Retina (tissue), 1 donor: ENCODE measurements at places on chromosomes 2 and 18.

DNA sequence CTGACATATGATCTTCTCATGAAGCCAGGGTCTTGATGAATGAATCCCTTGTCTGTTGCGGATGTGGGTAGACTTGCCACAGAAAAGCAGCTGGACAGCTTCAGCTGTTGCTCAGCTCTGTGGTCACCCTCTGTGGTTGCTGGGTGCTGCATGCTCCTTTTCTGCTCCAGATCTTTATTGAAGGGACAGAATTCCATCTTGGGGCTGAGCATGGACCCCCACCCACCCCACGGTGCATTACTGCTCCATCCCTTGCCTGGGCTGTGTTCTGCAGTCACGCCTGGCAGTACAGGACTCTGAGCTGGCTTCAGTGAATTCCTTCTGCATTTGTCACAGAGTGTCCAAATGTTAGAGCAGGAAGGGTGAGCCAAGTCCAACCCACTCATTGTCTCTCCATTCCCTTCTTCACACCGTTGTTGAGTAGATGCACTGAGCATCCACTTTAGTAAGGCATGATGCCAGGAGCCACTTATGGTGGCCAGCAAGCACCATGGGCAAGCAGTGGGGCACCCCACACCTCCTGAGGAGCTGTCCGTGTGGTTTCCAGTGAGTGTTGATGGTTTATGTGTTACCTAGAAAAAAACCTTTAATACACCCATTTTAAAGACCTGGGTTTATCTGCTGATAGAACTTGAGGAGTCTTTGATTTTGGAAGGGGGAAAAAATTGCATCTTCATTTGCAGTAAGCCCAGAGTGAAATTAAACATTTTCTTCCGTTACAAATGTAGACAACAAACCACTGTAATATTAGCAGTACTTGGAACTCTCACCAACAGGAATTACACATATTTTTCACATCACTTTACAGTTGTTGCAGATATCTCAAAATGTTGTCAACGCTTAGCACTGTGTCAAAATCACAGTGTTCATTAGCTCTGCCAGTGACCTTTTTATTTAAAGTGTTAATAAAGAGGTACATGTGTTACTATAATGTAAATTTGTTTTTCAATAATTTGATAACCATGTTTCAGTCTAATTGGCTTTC, 14.7 kb upstream of the ITGB6 start:
- no peak for DNase-seq

DNA sequence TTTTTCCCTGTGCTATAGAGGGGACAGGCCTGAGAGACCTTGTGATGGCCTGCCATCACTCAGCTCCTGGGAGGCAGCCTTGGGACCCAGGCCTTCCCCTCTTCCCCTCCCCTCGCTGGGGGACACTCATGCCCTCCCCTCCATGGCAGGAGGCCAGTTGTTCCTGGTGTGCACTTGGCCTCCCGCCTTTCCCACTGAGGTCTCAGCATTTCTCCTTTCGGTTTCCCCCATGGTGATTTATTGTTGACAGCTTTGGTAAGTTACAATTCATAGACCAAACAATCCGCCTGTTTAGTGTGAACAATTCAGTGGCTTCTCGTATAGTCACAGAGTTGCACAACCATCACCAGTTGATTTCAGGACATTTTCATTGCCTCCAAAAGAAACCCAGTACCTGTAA, 10.2 kb upstream of the CNDP1 start:
- DNase-seq, result no peak

DNA sequence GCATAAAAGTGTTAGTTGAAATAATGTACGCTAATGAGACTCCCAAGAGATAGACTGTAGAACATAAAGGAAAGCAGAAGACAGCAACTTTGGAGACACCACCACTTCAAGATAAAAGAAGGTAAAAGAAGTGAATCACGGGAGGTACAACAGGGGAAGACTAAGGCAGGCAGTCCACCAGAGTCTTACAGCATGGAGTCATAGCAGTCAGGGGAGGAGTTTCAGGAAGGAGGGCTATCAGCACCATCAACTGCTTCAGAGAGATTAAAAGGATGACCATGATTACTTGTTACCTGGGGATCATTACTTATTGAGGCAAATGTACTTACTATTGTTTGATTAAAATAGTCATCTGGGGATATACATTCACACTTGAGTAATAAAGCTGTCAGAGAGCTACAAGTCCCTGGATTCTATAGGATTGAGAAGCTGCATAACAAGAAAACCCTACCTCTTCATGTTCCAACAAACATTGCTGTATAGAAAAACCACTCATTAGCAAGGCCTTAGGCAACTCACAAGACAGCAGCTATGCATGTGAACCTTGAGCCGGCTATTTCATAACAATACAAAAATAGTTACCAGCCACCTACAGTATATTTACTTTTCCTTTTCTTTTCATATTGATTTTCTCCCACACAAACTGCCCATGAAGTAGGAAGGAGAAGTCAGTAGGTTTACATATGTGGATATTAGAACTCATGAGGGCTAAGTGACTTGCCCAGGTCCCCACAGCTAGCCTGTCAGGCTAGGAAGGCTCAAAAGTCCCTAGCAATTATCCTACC, 101.7 kb downstream of the PDE11A start:
- no peak for DNase-seq

GRCh38 chr2:45938649-45939511, 287.4 kb downstream of the PRKCE start:
- no peak for DNase-seq

DNA sequence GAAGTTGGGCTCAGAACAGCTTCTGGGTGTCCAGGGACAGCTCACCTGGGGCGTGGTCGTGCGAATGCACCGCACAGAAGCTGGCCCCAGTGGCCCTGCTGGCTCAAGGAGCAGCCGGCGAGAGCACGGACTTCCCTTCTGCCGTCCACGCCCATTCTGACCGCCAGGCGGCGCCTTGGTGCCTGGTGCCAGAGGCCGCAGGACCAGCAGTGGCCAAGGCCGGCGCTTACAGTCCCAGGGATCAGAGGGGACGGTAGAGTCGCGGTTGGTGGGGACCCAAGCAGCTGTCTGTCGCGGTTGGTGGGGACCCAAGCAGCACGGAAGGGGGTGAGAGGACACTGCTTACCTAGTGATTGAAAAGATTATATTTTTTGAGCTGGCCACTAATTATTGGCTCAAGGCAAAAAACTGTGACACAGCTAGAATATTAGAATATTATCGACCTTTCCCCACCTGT, 25.7 kb downstream of the NPPC start:
- DNase-seq, result peak; percentile 77

DNA sequence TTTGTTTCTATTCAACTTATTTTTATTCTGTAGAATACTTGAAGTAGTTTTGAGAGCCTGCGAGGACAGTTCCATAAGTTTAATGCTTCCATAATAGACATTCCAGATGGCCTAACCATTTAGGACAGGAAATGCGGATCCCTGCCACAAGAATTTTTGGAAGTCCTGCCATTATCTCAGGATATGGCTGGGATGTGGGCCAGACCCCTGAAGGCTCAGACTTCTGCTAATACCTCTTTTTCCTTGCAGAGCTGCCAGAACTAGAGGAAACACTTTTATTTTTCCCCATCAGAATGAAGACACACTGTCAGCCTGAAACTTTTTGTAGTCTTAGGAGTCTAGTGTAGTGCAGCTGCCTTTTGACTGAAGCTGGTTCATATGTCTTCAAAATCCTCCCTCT, 806.5 kb downstream of the TDRD15 start:
- no peak for DNase-seq

GRCh38 chr2:17555150-17555549, 14.7 kb downstream of the VSNL1 start:
- no peak for DNase-seq

DNA sequence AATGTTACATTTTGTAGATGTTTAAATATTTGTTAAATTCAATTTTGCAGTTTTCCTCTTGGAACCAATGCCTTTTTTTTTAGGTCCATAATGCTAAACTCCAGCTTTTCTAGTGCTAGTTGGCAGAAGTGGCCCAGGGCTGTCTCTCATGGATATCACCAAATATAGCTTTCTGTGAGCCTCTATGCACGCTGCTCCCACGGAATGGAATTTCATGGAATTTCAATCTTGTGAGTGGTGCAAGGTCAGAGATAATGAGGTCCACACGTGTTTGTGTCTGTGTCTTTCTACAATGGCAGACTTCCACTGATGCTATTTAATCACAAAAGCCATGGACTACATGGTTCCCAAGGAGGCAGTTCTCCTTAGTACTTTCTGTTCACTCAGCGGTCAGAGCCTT, 191.5 kb upstream of the PARD3B start:
- DNase-seq, result no peak

GRCh38 chr2:64837116-64837731, 152.0 kb upstream of the SLC1A4 start:
- DNase-seq, result no peak

GRCh38 chr18:39969803-39970494, 1985.1 kb upstream of the PIK3C3 start:
- no peak for DNase-seq

GRCh38 chr2:38374984-38375383, 2.1 kb downstream of the ATL2 start:
- no peak for DNase-seq

GRCh38 chr18:59388817-59389216, 29.8 kb upstream of the LMAN1 start:
- no peak for DNase-seq

- no peak for DNase-seq
Observed at GRCh38 chr2:230471074-230471473, 55.1 kb downstream of the SP100 start.

- no peak for DNase-seq
Observed at GRCh38 chr2:9201185-9201891, 5.3 kb upstream of the ASAP2 start.

DNA sequence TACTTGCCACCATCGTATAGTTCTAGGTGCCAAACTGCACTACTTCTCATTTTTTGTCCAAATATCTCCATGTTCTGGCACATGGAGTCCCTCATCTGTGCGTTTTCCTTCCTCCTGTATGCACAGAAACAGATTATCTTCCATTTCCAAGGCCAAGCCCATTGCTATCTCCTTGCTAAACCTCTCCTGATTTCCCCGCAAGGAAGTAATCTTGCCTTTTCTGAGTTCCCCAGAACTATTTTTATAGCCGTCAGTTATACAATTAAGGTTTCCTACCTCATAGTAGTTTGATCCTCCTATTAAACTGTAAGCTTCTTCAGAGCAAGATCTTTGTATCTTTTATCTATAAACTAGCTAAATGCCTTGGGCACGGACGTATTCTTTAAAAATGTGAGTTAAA, 7.2 kb downstream of the DSG2 start:
- no peak for DNase-seq

GRCh38 chr2:237996021-237996593, 29.3 kb downstream of the UBE2F start:
- no peak for DNase-seq

- DNase-seq, result peak; percentile 70
Observed at GRCh38 chr2:20224716-20225293, at the start of gene SDC1. Gene SDC1 (minus strand): TSS chr2:20225130. CDS start chr2:20224867, 263 bp downstream.

DNA sequence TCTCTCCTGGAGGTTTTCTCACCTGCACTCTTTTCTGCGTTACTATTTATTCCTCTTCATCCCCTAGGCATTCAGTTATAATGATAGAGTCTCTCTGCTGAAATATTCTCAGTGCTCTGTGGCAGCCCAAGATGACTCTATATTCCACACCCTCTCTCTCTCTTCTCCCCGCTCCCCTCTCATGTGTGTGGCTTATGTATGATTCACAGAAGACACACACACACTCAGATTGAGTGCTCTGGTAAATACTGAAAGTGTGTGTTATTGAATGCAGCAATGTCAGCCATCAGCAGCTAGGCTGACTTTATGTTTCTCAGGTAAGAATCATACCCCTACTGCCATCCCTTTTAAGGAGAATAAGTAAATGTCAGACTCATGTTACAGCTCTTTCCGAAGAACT, 201.2 kb downstream of the SLC4A10 start:
- no peak for DNase-seq

- DNase-seq, result no peak
Observed at GRCh38 chr2:110969696-110970095, 151.0 kb upstream of the BCL2L11 start.

DNA sequence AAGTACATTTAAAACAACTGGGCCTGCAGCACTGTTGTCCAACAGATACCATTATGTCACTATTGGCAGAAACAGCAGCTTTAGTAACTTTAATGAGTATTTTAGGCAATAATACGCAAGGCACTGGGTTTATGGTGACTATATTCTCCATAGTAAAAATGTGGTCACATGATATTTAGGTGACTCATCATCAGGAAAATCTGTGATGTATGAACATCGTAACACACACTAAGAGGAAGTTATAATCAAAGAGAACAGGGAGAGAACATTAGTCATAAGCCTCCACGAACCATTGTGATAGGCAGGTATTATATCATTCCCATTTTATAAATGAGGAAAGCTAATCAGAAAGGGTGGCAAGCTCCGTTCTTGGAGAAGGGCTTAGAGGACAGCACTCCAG, 36.9 kb downstream of the RAPH1 start:
- no peak for DNase-seq

- no peak for DNase-seq
Observed at GRCh38 chr2:228507870-228508269, 326.4 kb upstream of the SPHKAP start.

DNA sequence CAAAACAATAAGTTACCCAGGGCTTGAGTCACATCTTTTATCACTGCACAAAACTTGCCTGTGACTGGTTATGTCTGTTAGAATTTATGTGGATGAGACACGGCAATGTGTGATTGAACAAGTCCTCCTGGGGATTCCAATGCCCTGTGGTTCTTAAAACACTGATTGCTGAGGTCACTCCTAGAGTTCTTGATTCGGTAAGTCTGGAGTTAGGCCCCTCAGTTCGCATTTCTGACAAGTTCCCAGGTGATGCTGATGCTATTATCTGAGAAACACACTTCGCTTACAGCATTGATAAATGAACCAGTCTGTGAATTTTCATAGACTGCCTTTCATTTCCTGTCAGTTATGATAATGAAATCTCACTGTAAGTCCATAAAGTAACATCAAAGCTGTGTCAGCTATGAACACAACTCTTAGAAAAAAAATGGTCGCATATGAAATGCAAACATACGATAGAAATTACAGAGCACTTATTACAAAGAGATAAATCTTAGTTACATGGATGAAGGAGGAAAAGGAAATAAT, 214.0 kb downstream of the DLGAP1 start:
- DNase-seq, result no peak

DNA sequence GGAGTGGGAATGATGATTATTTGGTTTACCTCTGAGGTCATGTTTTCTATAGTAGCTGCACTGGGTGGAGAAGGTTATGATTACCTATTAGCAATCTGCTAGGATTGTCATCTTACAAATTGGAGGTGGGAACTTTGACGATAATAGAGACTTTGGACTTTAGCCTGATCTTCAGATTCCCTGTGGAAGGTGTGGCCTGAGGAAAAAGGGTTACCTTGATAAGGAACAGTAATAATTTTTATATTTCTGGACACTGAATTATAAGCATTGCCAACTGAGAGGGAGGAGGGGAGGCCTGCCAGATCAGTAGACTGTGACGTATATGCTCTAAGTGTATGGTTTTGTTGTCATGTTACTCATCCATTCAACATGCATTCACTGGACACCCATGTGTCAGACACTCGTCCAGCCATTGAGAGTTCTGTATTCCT, 183.4 kb upstream of the FOSL2 start:
- no peak for DNase-seq
